ENCODE measurements at places on chromosomes 2 and 18.

- DNase-seq = no peak
Measured at GRCh38 chr2:68250196-68250595, 2.1 kb downstream of the PPP3R1 start.

- DNase-seq = no peak
Measured at GRCh38 chr2:121246704-121247255, 38.2 kb downstream of the TFCP2L1 start.

DNA sequence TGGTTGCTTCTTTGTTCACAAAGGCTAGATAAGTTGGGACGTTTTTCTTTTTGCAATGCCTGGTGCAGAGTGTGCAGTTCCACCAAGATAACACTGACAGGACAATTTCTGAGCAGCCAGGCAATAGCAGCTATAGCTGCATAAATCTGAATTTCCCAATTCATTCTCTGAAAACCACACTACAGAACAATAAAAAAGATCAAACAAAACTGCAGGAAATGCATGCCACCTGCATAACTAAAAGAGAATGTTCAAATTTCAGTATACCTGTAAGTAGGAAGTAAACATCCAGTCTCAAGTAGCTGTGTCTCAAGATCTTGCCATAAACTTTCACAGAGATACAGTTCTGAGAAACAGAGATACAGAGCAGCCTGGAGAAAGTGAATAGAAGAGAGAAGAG is 5.3 kb upstream of the KCTD18 start:
- DNase-seq = no peak

DNA sequence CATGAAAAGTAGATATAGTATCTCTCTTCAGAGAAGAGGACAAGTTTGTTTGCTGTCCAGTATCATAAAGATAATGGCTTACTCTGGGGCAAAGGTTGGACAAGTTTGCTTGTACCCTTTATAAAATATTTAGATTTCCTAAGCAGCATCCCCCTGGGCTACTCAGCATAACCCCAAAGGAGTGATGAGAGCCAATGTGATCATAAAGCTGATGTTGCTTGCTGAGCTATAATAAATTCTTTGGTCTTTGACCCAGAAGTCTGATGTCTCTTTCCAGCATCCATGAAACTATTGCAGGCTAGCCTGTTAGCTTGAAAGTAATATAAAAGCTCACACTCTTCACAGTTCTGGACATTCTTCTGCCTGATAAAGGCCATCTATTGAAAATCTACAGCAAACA is 138.3 kb upstream of the STON1 start:
- no peak for DNase-seq

- DNase-seq = no peak
Measured at GRCh38 chr2:8475349-8476031, 206.4 kb upstream of the ID2 start.

GRCh38 chr2:224085246-224085645 is 46.2 kb upstream of the SERPINE2 start:
- no peak for DNase-seq
